Renal cortical epithelial cell (primary cell): ENCODE measurements at places on chromosomes 2 and 18.

- DNase-seq: no peak
These were observed 82.9 kb upstream of the RNF152 start for GRCh38 chr18:61975526-61976326.

DNA sequence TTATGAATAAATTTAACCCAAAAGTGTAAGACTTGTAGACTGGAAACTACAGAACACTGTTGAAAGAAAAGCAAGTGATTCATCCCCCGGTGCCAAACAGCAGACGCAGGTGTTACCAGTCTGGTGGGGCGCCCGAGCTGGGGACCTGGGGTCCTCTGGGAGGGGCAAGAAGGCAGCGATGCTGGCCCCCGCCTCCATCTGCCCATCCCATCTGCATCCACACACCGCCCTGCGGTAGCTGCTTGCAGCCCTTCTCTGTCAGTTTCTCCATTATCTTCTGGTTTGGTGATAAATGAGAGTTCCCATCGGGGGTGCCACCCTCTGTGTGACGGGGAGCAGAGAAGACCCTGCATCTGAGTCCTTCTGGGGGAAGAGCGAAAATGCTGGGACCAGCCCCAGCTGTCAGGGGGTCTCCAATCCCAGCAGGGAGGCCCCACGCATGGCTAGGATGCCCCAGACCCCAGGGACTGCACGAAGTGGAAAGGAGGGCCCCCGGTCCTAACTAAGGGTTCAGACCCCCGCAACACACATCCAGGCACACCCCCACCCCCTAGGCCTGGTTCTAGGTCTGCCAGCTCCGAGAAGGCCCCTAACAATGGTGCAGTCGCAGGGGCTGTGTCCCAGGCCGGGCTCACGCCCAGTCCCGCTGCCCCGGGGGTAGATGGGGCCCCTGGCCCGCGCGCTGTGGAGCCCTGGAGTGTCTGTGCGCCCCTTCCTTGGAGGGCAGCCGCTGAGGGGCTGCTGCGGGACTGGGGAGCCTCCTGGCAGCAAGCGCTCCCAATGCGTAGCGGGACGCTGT is 686 bp upstream of the RGPD8 start:
- no peak for DNase-seq

DNA sequence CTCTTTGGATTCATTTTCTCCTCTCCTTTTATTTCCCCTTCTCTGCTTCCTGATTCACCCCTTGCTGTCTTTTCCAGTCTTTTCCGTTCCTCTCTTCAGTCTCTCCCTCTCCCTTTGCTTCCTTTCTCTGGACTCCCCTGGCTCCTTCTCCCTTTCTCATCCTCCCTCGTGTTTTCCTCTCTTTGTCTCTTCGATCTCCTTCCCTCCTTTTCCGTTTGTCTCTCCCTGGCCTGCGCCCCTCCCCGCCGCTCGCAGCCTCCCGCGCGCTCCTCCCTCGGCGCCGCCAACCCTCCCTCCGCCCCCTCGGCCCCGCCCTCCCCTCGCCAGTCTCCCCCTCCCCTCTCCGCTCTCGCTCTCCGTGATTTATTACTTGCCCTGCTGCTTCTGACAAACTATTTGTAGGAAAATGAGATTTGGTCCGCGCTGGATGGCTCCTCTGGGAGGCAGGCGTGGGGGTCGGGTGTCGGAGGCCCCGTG is 46.0 kb upstream of the PAX8 start:
- peak; percentile 27 for DNase-seq

DNA sequence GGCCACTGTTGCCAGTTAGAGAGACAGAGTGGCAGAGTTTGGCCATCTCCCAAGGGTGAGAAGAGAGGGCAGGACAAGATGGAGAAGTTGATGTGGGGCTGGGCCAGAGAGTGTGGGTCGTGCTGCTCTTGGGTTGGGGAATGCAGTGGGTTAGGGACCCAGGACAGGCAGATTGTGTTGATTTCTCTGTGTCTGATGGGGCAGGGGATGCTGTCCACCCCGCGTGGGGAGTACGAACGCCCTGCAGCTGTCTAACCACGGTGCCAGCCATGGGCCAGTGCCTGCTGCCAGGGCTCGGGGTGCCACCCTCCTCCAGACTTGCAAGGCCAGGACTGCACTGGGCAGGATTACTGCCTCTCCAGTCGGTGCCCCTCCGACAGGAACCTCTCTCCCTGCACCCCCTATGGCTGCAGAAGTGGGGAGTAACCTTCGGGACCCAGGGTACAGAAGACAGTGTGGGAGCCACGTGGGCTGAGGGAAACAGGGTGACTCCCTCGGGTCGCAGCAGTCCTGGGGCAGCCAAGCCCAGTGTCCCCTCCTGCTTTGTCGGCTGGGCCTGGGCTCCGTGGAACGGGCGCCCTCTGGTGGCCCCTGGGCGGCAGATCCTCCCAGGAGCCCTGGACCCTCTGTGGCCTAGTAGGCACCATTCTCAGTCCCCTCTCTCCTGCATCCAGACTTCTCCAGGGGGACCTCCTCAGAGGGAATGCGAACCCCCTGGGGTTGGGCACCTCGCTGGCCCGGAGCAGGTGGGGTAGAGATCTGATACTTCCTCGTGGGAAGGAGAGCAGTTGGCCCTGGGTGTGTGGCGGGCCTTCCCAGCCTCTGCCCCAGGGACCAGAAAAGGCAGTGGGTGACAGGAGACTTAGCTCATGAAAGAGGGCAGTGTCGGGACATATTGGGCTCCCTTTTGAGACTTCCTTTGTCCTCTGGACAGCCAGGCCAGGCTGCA is 2.7 kb downstream of the GPC1 start:
- no peak for DNase-seq

DNA sequence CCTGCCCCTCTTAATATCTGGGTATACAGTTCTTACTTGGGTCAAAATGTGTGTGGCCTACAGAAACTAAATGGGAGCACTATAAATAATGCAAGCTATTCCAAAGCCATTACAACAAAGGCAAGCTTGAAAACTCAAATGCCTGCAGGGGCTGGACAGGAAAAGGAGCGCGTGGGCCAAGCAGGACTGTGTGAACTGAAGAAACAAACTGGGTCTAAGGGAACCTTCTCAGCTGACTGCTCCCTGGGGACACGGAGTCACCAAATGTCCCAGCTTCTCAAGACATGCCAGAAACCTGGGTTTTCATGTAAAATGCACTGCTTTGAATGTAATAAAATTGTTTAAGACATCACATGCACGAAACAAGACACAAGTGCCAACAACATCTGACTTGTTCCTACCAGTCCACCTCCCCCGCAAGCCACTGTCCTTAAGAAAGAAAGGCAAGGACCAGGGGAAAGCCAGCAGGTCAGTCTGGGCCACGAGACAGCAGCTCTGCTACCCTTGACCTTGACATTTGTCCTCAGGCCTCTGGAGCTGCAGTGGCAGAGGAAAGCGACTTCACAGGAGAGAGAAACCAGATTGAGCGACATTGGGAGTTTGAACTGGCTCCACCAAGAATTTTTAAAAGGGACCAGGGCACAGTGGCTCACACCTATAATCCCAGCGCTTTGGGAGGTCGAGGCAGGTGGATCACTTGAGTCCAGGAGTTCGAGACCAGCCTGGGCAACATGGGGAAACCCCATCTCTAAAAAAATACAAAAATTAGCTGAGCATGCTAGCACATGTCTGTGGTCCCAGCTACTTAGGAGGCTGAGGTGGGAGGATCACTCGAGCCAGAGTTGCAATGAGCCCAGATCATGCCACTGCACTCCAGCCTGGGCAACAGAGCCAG is 89.7 kb upstream of the SH3BP4 start:
- DNase-seq: peak; percentile 78

DNA sequence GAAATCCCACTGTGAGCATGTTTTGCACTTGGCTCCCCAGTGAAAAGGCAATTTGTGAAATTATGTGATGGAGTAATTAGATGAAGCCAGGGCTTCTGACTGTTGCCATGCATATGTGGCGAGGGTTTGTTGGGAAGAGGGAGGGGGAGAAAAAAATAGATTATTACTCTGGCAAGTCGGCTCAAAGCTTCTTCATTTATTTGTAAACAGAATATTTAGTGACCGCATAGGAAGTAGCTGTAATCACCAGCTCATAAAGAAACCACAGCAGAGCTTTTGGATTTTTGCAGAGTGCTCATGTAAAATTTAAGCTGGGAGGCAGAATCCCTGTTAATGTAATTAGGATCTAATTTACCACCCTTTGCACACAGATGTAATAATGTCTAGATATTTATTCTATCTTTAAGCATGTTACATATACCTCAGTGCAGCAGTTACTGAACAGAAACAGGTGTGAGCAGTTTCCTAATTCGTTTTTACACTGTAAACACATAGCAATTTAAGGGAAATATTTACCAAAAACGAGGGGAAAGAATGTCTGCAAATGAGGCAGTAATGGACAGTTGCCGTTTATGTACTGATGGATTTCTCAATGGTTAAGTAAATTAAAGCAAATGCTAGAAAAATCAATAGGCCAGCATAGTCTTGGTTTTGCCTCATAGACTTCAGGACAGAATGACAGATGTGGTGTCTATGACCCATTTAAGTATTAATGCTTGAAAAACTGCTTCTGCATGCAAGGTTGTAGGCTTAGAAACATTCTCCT is 87.9 kb downstream of the MEIS1 start:
- DNase-seq: no peak

GRCh38 chr18:23406271-23406787 is 46.8 kb upstream of the RIOK3 start:
- peak; percentile 20 for DNase-seq

DNA sequence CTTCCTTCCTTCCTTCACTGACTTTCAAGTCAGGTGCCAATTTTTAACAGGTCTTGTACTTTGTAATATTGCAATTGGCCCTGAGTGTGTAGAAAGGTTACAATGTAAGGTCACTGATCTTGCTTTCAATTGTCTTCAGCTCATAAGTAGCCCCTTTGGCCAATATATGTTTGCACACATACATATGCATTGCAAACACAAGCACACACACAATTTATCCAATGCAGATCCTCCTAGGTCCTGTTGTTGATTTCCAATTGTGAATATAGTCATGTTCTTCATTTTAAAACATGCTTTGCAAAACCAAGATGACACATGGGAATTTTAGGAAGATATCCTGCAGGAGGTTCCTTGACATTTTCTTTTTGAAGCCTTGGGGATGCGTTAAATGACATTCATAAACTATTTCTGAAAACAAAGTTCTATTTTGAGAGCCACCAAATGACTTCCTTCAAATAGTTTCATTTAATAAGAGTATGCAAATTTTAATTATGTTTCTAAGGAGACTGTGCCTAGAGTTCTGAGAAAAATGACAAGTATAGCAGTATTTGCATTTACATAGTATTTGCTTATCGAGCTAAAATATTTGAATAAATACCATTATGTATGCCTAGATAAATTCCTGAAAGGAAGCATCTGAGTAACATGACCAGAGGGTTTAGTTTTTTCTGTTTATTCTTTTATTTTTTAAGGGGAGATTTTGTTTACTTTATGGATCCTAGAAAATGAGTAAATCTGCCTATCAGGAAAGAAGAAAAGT is 117.1 kb upstream of the TMEFF2 start:
- DNase-seq: no peak
